ENCODE measurements at places on chromosomes 13 and 19.

DNA sequence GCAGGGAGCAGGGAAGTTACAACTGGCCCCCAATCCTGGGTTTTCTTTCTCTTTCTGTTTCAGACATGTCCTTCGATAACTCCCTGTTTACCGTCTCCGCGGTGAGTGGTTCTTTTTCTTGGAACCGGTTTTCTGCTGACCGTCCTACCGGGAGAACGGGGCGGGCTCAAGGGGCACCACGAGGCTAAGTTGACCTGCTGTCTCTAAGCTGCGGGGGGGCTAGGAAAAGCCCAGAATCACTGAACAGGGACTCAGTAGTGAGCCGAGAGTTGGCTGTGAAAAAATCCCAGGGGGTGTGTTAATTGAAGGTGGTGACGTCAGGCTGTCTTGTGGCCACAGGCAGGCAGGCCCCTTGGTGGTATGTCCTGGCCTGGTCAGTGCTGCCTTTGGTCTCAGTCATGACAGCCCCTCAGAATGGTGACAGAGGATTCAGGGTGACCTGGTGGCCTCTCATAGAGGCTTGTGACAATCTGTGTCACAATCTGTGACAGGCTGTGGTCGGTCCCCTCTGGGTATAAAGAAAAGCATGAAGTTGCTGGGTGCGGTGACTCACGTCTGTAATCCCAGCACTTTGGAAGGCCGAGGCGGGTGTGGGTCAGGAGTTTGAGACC is 8.1 kb upstream of the CARM1 start:
- DNase-seq, result no peak

DNA sequence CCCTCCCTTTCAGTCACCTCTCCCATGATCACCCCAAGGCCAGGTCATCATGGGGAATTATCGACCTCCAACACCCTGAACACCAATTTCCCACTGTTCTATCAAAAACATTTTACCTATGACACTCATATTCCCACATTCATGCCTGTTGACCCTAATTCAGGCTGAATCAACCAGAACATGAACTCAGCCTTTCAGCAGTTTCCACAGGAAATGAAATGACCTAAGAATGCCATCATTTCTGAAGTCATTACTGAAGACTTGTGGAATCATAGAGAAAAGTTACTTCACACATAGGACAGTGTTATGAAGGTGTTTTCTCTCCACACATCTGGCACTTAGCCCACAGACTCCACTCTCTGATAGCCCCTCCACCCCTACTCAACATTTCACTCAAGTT is 29.9 kb upstream of the FAM124A start:
- no peak for DNase-seq

DNA sequence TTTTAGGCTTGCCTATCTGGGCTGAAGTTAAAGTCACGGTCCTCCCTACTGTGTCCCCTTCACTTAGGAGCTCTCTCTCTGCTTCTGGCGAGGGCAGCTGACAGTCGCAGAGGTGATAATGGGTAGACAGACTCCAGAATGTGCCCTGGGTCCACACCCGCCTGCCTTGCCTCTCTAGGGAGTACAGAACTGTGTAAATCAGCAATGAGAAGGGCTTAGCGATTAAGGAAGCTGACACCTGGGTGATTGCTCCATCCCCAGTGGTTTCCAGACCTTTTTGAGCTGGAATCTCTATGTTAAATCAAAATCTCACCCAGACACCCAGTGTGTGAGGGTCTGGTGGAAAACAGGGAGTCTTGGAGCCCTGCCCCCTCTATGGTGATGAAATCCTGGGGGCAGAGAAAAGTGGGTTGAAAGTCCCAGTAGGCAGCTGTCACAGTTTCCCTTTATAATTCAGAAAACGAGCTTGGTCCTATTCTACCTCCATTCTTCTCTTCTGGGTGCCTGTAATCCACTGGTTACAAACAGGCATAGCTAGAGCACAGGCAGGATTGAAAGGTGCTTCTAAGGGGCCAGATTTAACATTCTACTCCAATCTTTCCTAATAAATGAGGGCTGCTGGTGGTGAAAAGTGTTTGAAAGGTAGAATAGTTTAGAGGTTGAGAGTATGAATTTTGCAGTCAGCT is 46.9 kb downstream of the OLFM4 start:
- no peak for DNase-seq

DNA sequence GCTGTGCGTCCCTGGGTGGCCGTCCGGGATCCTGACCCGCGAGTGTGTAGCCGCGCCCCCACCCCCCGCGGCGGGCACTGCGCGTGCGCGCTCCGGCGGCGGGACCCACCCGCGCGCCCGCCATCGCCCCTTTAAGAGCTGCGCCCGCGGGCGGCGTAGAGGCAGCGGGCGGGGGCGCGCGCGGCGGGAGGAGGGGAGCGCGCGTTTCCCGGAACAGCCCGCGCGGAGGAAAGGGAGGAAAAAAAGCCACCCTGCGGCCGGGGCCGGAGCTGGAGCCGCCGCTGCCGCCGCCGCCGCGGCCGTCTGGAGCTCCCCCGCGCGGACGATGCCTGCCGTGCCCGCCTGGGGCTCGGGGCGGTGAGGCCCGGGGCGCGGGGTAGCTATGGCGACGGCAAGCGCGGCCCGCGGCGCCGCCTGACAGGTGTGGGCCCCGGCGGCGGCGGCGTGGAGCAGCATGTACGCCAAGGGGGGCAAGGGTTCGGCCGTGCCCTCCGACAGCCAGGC is at the start of gene SSBP4:
TSS of gene SSBP4 (plus strand) at position 204 of the 504 bp plus-strand sequence. CDS start at position 455, 251 bp downstream.
- peak; percentile 83 for DNase-seq

GRCh38 chr19:33205110-33205509 is 11.0 kb downstream of the LRP3 start:
- no peak for DNase-seq

- no peak for DNase-seq
Observed at GRCh38 chr13:56659041-56659471, 481.7 kb upstream of the PRR20A start.

DNA sequence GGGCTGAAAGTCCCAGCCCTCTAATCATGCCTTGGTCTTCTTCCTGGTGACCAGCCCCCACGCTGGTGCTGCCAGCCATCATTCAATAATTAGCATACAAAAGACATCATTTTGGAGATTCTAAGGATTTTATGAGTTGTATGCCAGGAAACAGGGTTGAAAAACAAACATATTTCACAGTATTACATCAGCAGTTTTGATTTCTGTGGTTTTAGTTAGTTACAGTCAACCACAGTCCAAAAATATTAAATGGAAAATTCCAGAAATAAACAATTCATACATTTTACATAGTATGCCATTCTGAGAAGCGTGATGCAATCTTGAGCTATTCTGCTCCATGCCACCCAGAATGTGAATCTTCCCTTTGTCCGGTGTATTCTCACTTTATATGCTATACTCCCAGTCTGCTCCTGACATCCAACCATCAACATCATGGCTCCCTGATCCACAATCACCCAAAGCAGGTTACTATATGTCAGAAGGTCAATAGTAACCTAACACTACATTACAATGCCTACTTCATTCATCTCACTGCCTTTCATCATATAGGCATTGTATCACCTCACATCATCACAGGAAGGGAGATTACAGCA is 49.2 kb downstream of the STOML3 start:
- no peak for DNase-seq

GRCh38 chr13:111962431-111962891 is 104.5 kb upstream of the SOX1 start:
- DNase-seq, result no peak

GRCh38 chr19:46890423-46891170 is 29.8 kb downstream of the ARHGAP35 start:
- no peak for DNase-seq

GRCh38 chr13:98206946-98207345 is 29.9 kb upstream of the RNF113B start:
- DNase-seq, result peak; percentile 97

- no peak for DNase-seq
Observed at GRCh38 chr19:35083691-35084508, 31.7 kb upstream of the FXYD3 start.

DNA sequence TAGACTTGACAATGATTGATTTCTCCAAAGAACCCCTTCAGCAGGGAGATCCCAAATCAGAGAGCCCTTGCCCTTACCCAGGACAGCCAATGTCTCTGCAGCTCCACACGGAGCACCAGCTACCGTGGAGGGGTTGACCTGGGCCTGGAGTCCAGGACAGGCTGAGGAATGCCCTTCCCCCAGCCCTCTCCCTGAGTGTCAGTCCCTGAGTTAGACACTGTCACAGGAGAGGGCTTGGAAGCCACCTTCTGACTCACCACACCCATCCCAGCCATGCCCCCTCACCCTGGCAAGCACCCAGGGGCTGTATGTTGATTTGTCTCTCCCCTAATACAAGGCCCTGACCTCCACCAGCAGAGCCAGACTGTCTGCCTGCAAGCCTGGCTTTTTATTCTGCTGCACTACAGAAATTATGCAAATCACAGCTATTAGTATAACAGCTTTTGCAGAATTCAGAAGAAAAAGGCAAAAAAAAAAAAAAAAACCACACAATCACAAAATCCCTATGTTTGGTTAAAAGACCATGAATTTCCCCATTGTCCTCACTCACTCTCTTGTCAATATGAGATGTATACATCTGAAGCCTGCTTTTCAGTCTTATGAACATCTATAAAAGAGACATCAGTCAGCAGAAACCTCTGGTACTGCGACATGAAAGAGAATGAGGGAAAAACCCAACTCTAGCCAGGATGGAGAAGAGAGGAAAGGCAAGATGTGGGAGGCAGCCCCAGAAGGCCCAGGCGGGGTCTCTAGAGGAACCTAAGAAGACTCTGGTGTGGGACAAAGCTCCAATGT is 240.7 kb downstream of the UQCRFS1 start:
- no peak for DNase-seq

DNA sequence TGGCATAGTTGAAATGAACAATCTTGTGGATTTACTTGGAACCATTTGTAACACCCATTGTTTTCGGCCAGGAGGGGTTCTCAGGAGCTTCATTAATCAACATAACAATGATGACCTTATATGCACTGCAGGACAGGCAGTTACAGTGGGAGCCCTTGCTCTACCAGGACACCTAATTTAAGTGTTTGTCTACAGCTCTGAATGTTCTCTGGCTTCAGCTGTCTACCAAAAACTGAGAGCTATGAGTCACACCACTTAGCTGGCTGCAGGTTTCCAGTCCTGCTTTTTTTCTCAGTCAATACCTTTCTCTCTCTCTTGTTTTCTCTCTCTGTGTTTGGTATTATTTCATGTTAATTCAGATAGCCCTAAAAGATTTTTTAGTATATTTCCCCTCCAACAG is 105.4 kb upstream of the MBNL2 start:
- peak; percentile 53 for DNase-seq

GRCh38 chr13:26722321-26722720 is 38.3 kb downstream of the GPR12 start:
- DNase-seq, result no peak

- no peak for DNase-seq
Observed at GRCh38 chr13:23668562-23668961, 98.3 kb downstream of the TNFRSF19 start.

- no peak for DNase-seq
Observed at GRCh38 chr13:38628554-38628953, 58.3 kb upstream of the FREM2 start.

DNA sequence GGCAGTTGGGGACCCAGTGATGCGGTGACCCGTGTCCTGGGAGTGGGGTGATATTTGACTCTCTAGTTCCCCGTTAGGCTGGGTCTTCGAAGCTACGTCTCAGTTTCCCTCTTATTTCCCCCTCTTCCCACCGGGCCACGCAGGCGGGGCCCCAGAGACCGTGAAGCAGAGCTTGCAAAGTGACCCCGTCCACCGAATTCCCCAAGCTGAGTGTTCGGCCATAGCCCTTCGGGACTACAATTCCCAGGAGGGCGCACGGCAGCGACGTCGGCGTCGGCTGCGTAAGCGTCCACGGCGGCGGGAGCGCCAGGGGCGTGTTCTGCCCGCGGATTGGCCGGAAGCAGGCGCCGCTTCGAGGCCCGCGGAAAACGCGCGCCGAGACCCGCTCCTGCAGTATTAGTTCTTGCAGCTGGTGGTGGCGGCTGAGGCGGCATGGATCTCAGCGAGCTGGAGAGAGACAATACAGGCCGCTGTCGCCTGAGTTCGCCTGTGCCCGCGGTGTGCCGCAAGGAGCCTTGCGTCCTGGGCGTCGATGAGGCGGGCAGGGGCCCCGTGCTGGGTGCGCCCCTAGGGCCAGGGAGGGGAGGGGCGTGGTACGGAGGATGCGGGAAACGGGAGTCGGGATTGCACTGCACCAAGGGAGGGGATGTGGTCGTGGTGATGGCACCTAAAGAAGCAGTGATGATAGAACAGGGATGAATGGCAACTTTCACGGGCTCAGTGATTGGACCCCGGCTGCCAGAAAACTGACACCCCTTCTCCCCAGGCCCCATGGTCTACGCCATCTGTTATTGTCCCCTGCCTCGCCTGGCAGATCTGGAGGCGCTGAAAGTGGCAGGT is at the start of gene RNASEH2A:
TSS of gene RNASEH2A (plus strand) at position 343 of the 840 bp plus-strand sequence. CDS start at position 433, 90 bp downstream.
- DNase-seq, result peak; percentile 92

DNA sequence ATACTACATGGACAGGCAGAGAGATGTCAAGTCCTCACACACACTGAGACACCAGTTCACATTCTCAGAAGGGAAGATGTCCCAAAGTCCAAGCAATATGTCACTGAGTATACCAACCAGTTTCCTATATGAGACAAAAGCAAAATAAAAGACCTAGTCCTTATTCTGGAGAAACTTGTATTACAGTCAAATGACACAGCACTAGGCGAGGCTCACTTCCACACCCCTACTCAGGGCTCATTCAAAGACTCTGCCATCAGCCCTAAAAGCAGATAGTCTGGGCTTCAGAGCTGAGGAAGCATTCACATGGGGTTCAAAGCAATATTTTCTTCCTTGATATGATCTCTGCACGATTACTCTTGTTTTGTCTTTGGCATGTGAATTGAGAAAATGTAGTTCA is 129.9 kb upstream of the UBL3 start:
- DNase-seq, result no peak

All from umbilical cord (tissue), 2 donors.